ENCODE measurements at places on chromosomes 2 and 18. TPM values are rescaled to one million over a fixed set of nuclear protein-coding genes. Genes with fewer than 3 reads are reported as not detected.

Gene BCL11A
- total RNA-seq = 0.02 TPM

Gene TDRD15
- not detected for total RNA-seq

Gene SMAD7
- 20.7 TPM for total RNA-seq

Gene ADGRF3
- 0.06 TPM for total RNA-seq

Gene THSD7B
- total RNA-seq = not detected

Gene FAM237A
- total RNA-seq = not detected

Gene FAM228A
- total RNA-seq = not detected

Gene DPP10
- not detected for total RNA-seq

Gene SPATA3
- total RNA-seq = not detected

Gene TLX2
- total RNA-seq = 0.48 TPM

Gene PPP1R1C
- total RNA-seq = 2.6 TPM

Gene IL36B
- total RNA-seq = 0.17 TPM

Gene ATOH8
- total RNA-seq = 13.2 TPM
